ENCODE measurements at places on chromosomes 11 and 22. TPM values are rescaled to one million over a fixed set of nuclear protein-coding genes. Genes with fewer than 3 reads are reported as not detected.

The TMEM134 gene
- 33.4 TPM for polyA plus RNA-seq

- DNase-seq: no peak
Measured at GRCh38 chr11:33151399-33151798, 9.9 kb downstream of the CSTF3 start.

GRCh38 chr11:19816040-19816439 lies 103.4 kb downstream of the NAV2 start:
- no peak for DNase-seq

The MAJIN gene
- not detected for polyA plus RNA-seq

DNA sequence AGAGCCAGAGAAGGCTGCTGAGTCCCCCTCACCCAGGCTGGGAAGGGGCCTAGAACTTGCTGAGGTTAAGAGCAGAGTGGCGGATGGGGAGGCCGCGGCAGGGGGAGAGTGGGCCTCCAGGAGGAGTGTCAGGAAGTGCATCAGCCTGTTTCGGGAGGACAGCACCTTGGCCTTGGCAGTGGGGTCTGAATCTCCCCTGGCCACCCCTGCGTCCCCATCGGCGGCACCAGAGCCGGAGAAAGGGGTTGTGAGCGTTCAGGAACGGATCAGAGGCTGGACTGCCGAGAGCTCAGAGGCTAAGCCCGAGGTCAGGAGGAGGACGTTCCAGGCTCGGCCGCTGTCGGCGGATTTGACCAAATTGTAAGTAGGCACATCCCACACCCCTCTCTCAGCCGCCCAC lies 76.7 kb downstream of the KIAA1671 start:
- no peak for DNase-seq

- no peak for DNase-seq
Measured at GRCh38 chr11:120998581-120998980, 25.3 kb upstream of the TBCEL start.

DNA sequence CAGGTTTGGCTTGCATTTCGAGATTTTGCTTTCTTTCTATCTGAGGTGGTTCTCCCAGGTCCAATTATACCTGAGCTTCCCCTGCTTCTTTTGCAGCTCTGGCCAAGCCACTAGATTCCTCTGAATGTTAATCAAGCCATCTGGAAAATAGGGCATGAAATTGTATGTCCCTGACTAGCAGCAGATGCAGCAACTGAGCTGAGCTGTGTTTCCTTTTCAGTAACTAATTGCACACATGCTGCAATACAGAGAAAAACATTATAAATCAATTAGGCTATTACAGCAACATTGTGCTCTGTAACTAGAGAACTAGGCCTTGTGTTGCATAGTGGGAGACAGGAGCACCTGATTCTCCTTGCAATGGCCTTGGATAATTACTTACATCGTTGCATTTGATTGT lies 408.3 kb downstream of the ETS1 start:
- DNase-seq: no peak
